ENCODE measurements at places on chromosomes 6 and 20.

DNA sequence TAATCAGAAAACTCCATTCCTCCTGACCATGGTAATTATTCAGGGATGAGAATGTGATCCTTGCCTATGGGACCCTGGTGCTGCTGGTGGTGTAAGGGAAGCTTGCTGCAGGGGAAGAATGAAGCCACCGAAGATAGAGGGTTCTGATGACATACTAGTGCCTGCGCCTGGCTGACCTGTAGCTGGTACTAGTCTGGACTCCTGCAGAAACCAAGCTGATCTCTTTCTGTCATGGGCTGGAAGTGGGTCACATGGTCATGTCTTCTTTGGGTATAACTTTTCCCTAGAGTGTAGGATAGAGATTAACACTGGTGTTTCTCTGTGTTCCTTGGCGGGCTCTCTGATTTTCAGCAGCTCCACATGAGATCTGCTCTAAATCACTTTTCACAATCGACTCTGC, 8.6 kb upstream of the SLC4A11 start:
- DNase-seq: no peak

GRCh38 chr20:55830121-55830827, 175.0 kb downstream of the CBLN4 start:
- no peak for DNase-seq

GRCh38 chr6:69622924-69623323, 173.9 kb downstream of the LMBRD1 start:
- no peak for DNase-seq

DNA sequence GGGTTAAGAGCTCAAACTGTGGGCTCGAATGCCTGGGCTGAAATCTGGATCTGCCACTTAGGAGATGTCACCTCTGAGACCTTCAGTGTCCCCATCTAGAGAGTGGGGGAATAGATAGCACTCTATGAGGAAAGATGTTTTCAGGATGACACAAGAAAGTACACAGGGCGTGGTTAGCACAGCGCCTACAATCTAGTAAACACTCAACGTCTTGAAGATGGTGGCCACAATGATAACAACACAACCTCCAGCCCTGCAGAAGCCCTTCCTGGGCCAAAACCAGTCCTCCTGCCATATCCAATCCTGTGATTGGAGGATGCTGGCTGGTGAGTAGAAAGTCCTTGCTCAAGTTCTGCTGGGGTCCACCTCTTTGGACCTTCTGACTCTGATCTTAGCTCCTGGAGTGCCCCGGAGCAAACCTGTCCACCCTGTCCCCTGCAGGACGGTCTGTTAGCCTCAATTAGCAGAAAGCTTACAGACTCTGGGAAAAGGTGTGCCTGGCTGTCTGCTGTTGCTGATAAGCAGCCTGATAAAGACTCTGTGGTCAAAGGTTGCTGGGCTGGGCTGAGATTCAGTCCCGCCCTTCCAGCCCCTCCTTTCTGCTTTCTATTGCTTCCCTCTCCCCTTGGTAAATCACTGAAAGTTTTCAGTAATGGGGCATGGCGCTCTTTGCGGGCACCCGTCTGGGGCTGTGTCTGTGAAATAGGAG, 8.2 kb downstream of the EDN3 start:
- DNase-seq: peak; percentile 15

DNA sequence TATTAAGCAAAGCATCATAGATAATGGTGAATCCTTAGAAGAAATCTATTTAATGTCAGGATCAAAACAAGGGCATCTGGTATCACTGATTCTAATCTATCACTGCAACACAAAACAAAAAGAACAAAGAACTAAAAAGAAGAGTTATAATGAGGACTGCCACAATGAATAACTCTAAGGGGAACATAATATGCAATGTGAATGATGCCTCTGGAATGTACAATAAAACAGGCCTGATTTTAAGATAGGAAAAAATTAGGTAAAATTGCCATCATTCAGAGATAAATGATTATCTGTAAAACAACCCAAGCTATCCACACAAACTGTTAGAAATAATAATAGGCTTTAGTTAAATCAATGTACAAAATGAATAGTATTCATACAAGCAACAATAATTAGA, 936.7 kb upstream of the CITED2 start:
- DNase-seq: no peak

GRCh38 chr6:97445407-97445806, 162.4 kb upstream of the MMS22L start:
- no peak for DNase-seq

- DNase-seq: no peak
Measured at GRCh38 chr6:169986848-169987498, 235.6 kb downstream of the ERMARD start.

DNA sequence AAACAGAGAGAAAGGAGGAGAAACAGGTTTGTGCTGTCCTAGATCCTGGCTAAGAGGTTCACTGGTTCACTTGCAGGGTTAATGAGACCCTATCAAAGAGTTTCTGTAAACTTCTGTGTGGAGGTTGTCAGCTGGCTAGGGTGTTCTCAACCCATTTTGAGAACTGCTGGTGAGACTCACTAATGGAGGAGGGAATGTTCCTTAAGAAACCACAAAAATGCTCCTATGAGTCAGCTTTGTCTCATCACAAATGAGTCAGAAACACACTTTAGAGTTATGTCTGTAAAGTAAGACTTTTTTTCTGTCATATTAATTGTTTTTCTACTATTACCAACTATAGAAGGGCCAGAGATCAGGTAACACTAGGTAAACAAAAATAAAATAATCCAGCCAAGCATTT, 884.4 kb downstream of the PHF3 start:
- DNase-seq: no peak

DNA sequence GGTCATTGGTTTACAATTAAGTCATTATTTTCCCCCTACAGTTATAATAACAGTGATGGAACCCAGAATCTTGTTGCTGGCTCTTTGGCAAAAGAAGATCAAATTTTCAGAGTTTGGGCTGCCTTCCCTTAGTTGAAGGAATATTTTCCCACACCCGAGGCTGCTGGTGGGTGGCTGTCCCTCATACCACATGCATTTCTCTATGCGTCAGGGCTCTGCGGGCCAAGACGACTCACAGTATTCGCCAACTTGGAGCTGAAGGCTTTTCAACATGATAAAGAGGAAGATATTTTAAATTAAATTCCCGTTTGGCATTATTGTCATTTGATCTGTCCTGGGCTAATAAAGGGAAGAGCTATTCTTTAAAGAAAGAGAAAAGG, 102.2 kb upstream of the SASH1 start:
- DNase-seq: no peak

GRCh38 chr6:150932996-150933395, 67.5 kb downstream of the MTHFD1L start:
- no peak for DNase-seq

All from SK-N-DZ (cell line).